CD4-positive, alpha-beta memory T cell (primary cell): ENCODE measurements at places on chromosomes 7 and 10.

DNA sequence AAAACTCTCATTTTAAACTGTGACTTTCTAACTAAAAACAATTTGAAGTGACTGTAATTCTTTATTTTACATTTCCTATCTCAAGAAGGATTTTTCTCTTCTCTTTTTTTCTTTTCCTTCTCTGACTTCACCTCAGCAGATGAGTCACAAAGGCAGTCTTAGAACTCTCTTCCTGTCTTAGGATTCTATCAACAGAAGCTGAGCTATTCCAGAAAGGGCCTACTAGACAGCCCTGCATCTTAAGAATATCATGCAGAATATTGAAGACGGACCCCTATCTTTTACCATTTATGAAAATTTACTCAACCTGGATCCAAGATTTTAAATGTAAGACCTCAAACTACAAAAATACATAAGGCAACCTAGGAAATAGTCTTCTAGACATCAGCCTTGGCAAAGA is 365.7 kb upstream of the SEMA3C start:
- no peak for DNase-seq

DNA sequence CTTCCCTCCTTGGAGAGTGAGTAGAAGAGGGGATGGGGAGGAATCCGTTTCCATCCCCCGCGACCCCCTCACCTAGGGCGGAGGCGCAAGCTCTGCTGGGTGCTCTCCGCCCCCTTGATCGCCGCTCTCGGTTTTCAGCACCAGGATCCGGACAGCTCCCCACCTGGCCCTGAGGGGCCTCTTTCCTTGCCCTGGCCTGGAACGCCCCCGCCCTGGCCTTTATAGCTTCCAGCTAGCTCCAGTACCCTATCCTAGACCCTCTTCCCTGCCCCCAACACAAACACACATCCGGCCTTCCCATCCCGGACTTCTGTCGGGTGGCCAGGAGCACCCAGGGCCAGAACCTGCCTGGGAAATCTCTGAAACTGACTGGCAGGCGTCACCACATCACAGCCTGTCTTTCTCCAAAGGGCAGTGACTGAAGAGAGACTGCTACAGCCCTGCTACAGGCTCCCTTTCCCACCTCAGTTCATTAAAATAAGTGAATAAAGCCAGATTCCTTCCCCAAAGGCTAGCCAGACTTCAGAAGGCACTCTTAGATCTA is 72.3 kb upstream of the LEP start:
- DNase-seq = no peak

DNA sequence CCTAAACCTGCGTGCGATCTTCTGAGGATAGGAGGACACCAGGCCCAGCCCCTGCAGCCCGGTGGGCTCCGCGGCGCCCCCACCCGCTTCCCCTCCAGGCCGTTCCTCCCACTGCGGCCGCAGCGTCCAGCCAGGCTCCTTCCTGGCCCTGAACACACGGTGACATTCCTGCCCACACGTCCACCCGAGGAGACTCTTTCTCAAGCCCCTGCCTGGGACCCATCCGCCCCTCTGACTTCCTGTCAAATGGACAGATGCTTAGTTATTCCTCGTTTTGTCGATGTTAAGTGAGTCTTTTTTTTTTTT is 32.4 kb upstream of the RNF32 start:
- no peak for DNase-seq

- no peak for DNase-seq
These were observed 140.3 kb downstream of the MACC1 start for GRCh38 chr7:20076835-20077234.

GRCh38 chr10:132702601-132703418 is 83.1 kb downstream of the NKX6-2 start:
- DNase-seq = no peak

DNA sequence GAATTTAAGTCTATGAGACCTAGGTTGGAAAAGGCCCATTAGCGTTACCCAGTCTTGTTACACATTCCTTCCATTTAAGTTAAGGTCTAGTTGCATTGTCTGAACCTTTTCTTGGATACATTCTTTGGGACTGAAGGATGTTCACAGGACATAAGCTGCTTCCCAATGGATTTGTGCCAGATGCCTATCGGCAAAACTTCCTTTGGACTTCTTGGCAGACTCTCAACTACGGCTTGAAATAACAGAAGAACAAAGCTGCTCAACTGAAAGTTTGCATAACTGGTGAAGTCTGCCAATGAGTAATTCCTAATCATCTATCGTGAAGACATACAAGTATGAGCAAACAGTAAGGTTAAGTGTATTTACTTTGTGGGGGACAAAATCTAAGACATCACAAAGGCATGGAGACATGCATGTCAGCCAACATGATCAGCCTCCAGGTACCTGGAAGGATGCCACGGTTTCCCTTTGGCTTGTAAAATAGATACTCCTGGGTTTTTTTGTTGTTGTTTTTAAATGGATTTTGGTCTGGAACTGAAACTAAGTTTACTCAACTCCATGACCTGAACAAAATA is 35.4 kb downstream of the MALSU1 start:
- DNase-seq = no peak
